ENCODE measurements at places on chromosomes 12 and 14.

DNA sequence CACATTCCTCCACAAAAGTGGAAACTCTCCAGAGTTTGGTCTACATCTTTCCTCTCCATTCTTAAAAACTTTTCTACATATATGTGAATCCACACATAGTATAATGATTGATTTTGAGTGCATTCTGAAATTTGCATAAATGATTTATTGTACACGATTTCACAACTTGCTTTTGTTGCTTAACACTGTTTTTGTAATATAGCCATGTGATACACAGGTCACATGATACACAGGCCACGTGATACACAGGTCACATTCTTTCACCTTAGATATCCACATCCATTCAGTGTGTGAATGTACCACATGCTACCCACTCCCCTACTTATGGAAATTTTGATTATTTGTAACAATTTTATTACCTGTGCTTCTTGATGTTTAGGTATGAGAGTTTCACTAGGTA, 319.1 kb downstream of the ZFP36L1 start:
- DNase-seq, result peak; percentile 25

- no peak for DNase-seq
Measured at GRCh38 chr14:69493791-69494190, 9.3 kb downstream of the PLEKHD1 start.

DNA sequence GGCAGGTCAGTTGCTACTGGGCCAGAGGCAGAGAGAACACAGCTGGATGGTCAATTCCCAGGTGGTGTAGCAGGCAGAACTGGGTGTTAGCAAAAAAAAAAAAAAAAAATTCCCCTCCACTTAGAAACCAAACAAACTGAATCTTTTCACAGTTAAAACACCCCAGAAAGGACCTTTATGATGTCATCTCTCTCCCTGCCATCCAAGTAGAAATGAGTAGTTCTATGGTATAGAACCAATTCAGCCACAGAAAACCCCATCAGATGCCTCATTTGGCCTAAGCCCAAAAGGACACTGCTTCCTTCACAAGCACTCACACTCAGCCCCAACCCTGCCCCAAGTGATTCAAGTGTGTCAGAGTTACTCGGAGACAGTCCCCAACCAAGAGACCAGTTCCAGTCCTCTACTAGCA, 230.8 kb downstream of the DPF3 start:
- DNase-seq, result no peak

DNA sequence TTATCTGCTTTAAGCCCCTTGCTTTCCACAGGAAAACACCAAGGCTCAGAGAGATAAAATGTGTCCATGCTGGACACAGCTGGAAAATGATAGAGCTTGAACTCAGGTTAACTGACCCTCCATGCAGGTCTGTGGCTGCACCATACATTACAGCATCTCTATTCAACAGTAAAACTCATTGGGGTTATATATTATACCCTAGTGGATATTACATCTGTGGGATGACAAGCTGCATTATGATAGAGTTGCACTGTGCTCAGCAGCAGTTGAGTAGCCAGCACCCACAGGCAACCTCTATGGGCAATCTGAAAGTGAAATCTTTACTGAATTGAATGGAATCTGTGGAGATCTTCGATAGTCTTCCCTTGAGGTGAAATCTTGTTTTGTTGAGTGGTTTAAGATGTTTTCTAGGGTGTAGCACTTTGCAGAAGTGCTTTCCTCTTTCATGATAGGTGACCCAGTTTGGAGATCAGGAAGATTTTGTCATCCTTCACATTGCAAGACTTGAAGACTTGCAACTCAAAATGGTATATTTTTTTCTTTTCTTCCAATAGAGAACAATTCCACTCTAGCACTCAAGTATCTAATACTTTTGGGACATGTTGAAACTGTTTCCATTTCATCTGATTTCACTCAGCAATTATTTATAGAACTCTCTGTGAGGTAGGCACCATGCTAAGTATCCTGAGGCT, 389.2 kb downstream of the RAD51B start:
- DNase-seq, result no peak

DNA sequence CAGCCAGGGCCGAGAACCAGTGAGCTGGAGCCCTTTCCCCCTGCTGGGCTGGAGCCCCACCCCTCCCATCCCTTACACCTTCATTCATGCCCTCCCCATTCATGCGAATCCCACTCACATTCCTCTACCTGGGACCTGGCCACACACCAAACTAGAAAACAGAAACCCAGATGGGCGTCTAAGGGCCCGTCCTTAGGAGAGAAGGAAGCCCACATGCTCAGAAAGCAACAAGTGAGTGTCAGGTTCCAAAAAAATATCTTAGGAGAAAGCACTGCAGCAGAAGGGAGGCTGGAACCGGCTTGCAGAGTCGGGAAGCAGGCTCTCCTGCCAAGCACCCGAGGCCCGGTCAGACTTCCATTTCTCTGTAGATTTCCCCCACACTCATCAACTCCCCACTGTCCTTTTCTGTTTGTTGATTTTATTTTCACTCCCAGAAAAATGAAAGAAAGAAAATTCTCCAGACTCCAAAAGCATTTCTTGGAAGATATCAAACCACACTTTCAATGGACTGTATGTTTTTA, 13.6 kb downstream of the BCL11B start:
- DNase-seq, result no peak

GRCh38 chr14:75484711-75485429, 37.4 kb upstream of the BATF start:
- no peak for DNase-seq

GRCh38 chr14:99191395-99192027, 80.5 kb downstream of the BCL11B start:
- DNase-seq, result no peak

- no peak for DNase-seq
Measured at GRCh38 chr12:57470286-57470969, 9.2 kb downstream of the ARHGAP9 start.

DNA sequence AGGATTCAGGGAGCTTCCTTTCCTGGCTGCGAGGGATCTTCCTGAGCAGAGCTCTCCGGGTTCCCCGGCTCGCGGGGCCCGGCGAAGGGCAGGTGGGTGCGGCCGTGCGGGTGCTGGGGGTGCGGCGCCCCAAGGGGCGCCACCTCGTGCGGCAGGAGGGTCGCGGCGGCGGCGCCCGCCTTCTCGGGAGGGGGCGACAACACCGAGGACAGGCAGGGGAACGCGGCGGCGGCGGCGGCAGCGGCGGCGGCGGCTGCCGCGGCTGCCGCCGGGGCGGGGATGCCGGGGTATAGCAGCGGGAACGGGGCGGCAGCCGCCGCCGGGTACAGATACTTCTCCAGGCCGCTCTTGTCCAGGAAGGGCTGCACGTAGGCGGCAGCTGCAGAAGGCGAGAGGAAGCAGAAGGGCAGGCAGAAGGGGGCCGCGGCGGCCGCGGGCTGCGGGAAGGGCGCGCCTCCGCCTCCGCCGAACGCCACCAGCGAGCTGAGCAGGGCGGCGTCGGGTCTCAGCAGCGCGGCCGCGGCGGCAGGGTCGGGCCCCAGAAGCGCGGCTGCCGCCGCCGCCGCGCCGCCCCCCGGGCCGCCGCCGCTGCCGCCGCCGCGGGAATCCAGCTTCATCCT, 2.7 kb downstream of the BHLHE41 start:
- DNase-seq, result peak; percentile 60
